Sigmoid colon (tissue), 7 donors: ENCODE measurements at places on chromosomes 11 and 22. TPM values are rescaled to one million over a fixed set of nuclear protein-coding genes. Genes with fewer than 3 reads are reported as not detected.

DNA sequence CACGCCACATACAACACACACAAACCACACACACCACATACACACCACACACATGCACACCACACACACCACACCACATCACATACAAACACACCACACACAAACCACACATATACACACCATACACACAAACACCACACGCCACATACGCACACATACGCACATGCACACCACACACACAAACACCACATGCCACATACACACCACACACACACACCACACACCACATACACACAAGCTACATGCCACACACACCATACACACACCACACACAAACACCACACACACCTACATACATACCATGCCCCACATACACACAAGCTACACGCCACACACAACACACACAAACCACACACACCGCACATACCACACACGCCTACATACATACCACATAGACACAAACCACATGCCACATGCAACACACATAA lies 15.7 kb upstream of the TH start:
- DNase-seq = no peak

DNA sequence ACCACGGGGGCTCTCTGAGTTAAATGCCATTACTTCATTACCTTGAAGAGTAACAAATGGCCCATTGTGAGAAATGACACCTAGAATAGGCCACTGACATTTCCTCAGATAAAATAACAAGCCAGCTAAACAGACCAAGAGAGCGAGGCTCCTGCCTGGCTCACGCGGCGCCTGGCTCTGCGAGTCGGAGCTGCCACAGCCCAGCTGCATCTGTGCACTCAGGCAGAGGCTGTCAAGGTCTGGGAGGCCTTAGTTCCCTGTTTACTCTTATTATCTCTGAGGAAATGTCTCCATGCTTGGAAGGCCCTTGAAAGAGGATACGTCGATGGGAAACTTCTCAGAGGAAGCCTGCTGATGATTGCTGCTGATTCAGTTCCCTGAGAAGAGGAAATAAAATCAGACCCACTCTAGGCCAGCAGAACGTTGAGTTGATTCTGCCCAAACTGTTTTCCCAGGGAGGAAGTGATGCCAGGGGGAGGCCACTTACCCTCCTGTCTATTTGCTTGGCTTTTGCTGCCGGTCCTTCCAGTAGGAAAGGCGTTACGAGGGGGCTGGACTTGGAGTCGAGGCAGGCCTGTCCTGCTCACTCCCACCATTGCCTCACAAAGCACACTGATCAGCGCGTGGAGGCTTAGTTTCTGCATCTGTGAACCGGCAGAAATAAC lies 208.8 kb downstream of the TBC1D22A start:
- DNase-seq = peak; percentile 70

DNA sequence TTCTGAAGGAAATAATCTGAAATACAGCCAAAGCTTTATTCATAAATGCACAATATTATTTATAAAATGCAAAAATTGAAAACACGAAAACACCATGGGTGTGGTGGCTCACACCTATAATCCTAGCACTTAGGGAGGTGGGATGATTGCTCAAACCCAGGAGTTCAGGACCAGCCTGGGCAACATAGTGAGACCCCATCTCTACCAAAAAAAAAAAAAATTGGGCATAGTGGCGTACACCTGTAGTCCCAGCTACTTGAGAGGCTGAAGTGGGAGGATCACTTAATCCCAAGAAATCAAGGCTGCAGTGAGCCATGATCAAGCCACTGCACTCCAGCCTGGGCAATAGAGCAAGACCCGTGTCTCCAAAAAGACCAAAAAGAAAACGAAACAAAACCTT lies 5.2 kb upstream of the RDX start:
- DNase-seq = no peak

- no peak for DNase-seq
These were observed 166.7 kb upstream of the FAT3 start for GRCh38 chr11:92057849-92058442.

GRCh38 chr11:59779487-59779886 lies 24.3 kb downstream of the STX3 start:
- DNase-seq = no peak

GRCh38 chr11:124807660-124808270 lies 7.6 kb upstream of the MSANTD2 start:
- DNase-seq = no peak

GRCh38 chr11:125871391-125872137 lies 15.9 kb upstream of the HYLS1 start:
- DNase-seq = no peak

DNA sequence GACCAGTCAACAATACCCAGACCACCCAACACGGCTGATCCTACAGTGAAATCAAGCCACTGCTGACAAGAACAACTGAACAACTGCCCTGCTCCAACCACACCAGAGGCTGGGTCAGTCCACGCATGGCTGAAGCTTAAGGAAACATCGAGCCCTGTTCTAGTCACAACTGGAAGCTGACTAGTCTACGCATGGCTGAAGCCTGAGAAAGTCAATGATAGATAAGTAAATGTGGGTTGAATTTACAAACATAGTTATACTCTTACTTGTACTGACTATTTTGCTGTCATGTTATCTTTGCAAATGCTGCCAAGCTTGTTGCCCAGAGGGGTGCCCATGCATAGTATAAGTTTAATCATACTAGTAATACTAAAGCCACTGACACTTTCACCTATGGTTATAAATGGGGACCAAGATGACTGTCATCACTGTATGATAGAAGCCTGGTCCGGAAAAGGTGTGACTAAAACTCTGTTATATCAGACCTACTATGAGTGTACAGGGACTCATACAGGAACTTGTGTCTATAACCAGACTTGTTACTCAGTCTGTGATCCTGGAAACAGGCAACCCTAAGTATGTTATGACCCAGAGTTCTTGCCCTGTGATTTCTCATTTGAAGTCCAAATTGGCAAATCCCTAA lies 43.4 kb upstream of the GLYAT start:
- DNase-seq = no peak

DNA sequence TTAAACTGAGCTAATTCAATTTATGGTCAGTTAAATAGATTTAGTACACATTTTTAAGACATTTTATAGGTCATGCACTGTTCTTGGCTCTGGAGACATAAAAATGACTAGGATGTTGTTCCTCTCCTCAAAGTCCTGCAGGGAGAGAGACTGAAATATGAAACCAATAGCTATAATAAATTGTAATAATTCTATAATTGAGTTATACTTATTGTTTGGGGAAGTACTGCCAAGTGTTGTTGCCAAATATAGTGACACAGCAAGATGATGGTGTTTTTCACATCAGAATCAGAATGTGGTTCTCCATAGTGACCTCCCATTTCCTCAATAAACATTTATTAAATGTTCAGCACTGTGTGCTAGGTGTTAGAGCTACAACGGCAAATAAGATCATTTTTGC lies 470.6 kb downstream of the NTM start:
- DNase-seq = no peak

- DNase-seq = no peak
These were observed 24.7 kb upstream of the PCF11 start for GRCh38 chr11:83132191-83132590.

- DNase-seq = no peak
These were observed 142.6 kb downstream of the BRD1 start for GRCh38 chr22:49685116-49685515.

DNA sequence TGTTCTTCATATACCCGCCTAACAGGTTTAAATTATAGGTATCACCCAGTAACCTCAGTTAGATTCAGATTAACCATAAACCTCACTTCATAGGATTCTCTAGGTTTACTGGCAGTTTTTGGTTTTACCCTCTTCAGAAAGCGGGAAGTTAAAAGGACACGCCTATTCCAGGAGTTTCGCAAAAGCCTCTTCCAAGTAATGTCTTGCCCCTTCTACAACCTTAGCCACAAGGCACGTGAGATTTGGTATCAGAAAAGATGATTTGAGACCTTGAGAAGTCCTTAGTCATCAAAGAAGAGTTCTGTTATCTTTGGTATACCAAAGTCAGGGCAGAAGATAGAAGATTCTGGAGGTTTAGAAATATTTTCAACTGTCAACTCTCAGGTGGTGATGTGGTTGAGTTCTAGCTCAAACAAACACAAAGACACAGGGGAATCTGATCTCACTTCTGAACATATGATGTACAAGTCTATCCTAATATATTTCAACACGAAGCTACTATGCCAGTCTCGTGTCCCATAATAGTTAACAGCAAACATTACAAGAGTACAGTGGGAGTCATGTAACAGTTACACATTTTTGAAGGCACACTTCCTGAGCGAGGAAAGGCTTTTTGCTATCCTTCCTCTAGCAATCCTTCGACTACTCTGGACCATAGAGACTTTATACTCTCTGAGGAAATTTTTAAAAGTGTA lies 103.5 kb downstream of the USP35 start:
- DNase-seq = no peak

GRCh38 chr11:31089117-31089516 lies 280.4 kb downstream of the DCDC1 start:
- no peak for DNase-seq

DNA sequence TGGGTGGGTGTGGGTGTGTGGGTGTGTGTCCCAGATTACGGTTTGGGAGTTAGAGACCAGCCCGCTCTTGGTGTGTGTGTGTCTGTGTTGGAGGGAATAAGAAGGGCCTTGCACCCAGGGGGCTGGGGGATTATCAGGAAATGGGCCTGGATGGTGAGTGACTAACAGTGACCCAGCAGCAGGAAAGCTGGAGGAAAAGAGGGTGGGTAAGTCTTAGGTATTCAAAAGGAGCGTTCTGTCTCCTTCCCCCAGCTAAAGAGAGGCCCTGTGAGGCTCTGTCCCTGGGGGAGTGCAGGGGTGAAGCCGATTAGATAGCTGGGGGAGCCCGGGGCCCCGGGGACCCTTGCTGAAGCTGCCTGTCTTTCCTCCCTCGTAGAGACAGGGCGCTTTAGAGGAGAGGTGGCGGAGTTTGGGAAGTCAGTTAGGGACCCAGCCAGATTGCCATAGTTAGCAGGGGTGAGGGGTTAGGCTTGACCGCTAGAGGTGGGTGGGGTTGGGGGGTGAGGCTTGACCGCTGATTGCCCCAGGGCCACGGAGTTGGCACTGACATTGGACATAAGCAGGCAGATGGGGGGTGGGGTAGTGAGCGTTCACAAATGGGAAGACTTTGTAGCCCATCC lies 1.5 kb downstream of the OAF start:
- DNase-seq = no peak

GRCh38 chr11:130052567-130052966 lies 17.1 kb upstream of the APLP2 start:
- DNase-seq = no peak

DNA sequence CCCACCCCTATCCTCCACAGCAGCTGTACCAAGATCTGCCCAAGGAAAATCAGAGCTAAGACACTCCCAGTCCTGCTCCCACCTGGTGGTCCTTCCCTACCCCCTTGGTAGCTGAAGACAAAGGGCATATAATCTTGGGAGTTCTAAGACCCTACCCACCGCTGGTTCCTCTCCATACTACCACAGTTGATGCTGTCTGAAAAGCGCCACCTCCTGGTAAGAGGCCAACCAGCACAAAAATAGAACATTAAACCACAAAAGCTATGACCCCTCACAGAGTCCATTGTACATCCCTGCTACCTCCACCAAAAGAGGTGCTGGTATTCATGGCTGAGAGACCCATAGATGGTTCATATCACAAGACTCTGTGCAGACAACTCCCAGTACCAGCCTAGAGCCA lies 161.5 kb upstream of the ARHGAP42 start:
- DNase-seq = no peak

GRCh38 chr11:23836981-23837380 lies 659.9 kb upstream of the LUZP2 start:
- no peak for DNase-seq

DNA sequence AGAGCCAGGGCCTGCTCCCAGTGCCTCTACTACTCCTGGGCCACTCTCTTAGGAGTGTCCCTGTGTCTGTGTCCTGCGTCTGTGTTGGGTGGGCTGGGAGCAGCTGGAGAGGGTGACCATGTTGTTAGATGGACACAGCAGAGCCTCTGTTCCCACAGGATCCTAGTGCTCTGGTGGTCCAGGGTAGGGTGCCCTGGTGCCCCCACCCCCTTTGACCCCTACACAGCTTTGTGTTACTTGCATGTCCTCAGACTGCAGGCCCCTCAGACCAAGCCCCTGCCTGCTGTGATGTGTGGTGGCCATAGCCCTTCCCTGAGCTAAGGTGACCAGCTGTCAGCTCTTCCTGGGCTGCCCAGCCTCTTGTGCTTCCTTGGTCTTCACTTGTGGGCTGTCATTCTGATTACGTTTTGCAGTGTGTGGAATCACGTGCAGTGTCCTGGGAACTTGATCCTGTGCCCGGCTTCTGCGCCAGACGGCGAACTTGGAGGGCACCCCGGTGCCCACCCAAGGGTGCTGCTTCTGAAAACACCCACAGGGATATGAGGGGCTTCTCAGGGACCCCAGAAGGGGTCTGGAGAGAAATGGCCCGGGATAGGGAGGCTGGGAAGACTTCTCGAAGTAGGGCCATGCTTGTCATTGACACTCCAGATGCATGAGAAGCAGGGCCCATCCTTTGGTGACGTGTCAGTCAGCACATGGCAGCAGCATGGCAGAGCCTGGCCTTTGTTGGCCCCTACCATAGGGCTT lies 1.5 kb downstream of the TANGO2 start:
- DNase-seq = peak; percentile 51

DNA sequence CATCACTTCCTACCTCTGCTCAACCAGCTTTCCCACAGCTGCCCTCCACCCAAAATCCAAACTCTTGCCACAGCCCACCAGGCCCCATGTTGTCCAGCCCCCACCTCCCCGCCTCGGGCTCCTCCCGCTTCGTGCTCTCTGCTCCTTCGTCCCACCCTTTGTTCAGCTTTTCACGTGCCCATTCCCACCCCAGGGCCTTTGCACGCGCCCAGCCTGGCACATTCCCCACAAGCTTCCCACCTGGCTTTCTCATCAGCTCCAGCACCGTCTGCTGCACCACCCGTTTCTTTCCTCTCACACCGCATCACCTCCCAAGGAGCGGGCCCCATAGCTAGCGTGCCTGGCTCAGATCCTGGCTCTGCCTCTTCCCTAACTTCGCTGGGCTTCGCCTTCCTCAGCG lies 54.8 kb downstream of the SCUBE1 start:
- no peak for DNase-seq

DNA sequence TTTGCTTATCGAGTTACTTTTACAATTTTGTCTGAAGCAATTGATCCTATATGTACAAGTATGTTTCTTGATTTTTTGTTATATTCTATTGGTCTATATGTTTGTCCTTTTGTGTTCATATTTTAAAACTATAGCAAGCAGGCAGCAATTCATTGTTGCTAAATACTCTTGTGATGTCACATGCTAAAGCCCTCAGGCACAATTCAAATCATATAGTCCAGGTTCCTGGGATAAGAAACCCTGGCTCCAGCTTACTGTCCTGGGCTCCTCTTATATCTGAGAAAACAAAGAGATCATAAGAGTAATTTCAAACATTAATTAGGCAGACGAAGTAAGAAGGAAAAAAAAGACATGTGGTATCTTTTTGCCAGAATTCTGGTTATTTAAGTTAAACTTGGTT lies 6.6 kb upstream of the CCDC83 start:
- no peak for DNase-seq

The YPEL4 gene
- total RNA-seq = 3.1 TPM

The MGAT3 gene
- 1.4 TPM for total RNA-seq

The GAB4 gene
- not detected for total RNA-seq

The MRGPRX3 gene
- total RNA-seq = not detected

The DUSP8 gene
- 0.66 TPM for total RNA-seq

The MOGAT2 gene
- total RNA-seq = not detected

The PRDM11 gene
- 18.6 TPM for total RNA-seq

The CAVIN3 gene
- total RNA-seq = 167 TPM

The ZP1 gene
- not detected for total RNA-seq

The BCO2 gene
- total RNA-seq = 7.2 TPM

The ZC3H12C gene
- total RNA-seq = 19.4 TPM

The FOLR1 gene
- 0.71 TPM for total RNA-seq

The BDNF gene
- total RNA-seq = 1.1 TPM

The CCDC89 gene
- 2.6 TPM for total RNA-seq
